ENCODE measurements at places on chromosomes 7 and 10. TPM values are rescaled to one million over a fixed set of nuclear protein-coding genes. Genes with fewer than 3 reads are reported as not detected.
A peak's percentile ranks its signal among the peaks of the same experiment; 100 is the strongest.

- DNase-seq = no peak
These were observed 101.2 kb downstream of the ARL4A start for GRCh38 chr7:12788591-12788990.

DNA sequence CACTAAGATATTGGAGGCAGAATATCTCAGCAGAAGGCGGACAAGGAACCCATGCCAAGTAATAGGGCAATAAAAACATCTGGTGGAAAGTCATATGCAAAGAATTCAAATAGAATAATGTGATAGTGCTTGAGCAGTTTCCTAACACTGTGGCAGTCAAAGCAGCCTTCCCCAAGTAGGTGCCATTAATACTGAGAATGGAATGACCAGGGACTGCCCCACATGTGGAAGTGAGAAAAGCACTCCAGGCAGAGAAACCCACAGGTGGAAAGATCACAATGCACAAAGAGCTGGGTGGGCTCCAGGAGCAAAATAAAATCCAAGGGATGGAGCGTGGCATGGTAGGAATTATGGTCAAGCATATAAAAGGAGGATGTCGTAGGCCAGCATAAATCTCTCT is 64.4 kb upstream of the NME8 start:
- no peak for DNase-seq

DNA sequence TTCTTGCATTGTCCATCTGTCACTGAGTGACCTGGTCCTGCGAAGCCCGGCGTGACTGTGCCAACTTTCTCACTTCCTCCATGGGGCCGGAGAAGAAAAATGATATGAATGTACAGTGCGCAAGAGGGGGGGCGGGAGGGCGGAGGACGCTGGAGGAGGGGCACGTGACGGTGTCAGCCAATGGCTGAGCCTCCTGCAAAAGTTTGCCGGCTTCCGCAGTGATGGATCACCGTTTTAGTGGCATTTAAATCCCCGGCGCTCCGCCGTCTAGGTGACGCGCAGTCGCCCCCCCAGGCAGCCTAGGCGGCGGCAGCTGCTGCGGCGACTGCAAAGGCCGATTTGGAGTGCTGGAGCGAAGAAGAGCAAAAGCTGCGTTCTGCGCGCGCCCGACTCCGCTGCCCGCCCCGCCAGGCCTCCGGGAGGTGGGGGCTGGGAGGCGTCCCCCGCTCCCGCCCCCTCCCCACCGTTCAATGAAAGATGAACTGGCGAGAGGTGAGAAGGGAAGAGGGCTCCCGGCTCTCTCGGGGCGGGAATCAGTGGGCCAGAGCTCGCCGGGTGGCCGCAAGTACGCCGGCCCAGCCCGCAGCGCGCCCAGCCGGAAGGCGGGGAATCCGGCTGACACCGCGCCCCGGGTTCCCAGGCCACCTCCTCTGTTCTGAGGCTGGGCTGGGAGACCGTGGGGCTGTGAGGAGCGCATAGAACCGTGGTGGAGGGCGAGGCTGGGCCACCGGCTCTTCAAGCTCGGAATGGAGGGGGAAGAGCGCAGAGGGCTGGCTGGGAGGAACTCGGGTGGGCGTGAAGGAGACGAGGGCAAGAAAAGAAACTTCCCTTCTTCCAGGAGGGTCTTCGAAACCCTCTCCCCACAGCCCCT is at the start of gene HOXA1:
TSS of gene HOXA1 (minus strand) at position 104 of the 871 bp plus-strand sequence. CDS start at position 16, 88 bp downstream.
- DNase-seq = peak; percentile 86

DNA sequence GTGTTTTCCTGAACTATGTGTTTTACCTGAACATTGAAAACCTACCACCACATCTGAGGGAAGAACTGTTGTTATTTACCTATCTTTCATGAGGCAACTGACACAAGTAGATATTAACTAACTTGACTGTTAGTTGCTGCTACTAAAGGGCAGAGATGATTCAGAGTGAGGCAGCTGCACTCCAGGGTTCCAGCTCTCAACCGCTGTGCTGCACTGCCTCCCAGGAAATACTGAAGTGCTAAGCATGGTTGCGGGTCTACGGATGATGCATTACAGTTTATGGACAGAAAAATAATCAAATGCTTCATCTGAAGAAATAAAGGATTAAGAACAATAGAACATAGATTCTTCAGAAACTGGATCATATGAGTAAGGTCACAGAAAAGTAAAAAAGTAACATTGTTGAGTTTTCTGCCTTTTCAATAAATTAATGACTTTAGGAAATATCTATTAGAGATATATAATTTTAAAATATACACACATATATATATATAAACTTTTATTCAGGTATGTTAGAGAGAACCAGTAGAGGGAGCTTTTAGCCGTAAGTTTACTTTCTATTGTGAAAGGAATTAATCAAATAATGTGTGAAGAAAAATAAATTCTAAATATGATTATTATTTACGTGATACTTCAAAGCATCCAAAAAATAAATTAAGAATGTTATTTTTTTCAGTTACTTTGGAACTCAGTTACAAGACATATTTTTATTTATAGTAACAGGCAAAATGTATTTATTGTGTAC is 620.0 kb downstream of the CNTNAP2 start:
- peak; percentile 14 for DNase-seq

COG5 gene
- 28.2 TPM for total RNA-seq

GRCh38 chr10:6473901-6474370 is 106.1 kb downstream of the PRKCQ start:
- no peak for DNase-seq

MMP21 gene
- total RNA-seq = not detected

DNA sequence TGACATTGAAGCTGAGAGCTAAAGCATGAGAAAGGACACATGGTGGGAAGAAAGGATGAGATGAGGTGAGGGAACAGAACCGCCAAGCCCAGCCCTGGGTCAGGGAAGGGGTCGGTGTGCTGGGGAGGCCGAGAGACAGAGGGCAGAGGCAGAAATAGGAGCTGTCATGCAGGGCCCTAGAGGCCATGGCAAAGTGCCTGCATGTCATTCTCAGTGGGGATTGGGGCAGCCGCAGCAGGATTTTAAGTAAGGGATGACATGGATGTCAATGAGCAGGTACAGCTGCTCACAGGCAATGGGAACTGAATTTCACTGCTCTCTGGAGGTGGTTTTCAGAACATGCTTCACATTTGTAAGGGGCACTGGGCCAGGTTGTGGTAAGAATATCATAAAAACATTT is 227.4 kb downstream of the RAB11FIP2 start:
- DNase-seq = no peak

DNA sequence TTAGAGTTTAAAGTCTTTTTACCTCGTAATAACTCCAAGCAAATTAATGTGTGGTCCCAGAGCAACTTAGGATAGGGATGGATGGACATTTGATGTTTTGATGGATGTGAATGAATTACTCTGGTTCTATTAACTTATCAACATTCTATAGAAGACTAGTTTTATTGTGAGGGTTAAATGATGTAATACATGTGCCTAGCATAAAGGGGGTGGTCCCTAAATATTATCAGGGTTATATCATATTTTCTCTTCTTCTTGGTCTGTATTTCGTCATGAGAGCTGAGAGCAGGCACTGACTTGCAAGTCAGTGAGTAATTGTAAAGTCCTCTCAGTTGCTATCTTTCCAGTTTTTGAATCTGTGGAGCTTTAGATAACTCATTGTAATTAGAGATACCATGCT is 219.3 kb downstream of the GATA3 start:
- DNase-seq = no peak

- DNase-seq = no peak
These were observed 163.0 kb upstream of the PPP2R2D start for GRCh38 chr10:131737543-131738395.

GIMAP6 gene
- 1.6 TPM for total RNA-seq

DNA sequence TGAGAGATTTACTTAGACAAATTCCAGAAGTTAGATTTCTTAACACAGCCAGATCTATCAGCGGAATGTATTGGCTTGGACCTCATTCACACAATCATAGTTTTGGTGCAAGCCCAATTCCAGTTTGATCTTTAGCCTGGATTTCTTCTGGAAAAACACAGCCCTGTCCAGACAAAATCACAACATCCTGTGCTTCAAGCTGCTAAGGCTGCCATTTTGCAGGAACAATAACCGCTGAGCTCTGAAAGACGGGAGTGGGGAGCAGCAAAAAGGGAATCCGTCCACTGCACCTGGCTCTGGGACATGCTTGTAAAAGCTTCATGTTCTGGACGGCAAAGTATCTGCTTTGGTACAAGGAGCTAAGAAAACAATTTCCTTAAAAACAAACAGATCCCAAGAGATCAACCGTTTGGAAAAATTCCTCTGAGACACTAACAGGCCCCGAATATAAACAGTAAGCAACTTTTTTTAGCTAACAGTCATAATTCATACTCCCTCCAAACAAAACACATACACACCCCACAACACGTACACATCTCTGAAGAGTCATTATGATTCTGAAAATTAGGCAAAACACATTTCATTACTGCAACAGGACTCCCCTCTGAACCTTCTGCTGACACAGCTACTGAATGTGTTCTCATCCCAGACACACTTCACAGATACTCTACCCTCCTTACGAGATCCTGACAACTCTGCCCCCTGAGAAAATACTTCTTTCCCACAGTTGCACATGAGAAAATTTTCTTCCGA is 32.4 kb downstream of the ITIH5 start:
- no peak for DNase-seq

Data from HT1080 (cell line).